Stimulated activated CD4-positive, alpha-beta T cell treated with anti-CD3 and anti-CD28 coated beads, Interleukin-15, amount 100 ng/mL, for 1 hour (primary cell): ENCODE measurements at places on chromosomes 2 and 18.

DNA sequence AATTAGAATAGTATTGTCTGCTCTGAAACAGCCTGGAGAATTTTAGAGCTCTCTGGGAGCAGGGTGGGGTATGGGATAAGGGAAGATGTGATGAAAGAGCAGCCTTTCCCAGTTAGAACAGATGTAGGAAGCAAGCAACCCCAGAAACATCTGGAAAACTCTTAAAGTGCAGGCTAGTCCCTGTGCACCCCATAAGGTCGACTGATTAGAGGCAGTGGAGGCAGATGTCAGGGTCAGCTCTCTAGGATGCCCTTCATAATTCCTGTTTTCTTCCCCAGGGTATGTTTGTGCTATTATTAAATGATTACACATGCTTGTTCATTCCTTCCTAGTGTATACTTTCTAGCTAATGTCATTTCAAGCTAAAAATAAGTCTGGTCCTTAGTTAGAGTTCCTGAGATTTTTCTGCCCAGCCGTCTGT is 41.7 kb downstream of the PTPRM start:
- DNase-seq: no peak

- no peak for DNase-seq
These were observed 24.3 kb downstream of the TRAPPC12 start for GRCh38 chr2:3403587-3404334.

DNA sequence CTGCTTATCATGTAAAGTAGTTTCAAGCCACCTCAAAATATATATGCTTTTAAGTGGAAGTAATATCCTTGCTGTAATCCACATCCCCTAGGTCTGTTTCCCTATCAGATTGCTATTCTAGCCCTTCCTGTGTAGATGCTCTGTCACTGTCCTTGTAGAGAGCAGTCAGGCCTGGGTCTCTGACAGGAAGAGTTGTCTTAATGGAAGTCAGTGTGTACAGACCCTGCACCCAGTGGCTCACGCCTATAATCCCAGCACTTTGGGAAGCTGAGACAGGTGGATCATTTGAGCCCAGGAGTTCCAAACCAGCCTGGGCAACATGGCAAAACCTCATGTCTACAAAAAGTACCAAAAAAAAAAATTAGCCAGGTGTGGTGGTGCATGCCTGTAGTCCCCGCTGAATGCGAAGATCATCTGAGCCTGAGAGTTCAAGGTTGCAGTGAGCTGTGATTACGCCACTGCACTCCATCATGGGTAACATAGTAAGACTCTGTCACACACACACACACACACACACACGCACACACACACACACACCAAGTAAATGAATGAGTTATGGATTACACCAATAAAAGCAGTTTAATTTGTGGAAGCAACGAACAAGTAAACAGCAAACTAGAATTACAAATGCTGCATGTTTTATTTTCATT is 70.2 kb upstream of the DSC1 start:
- DNase-seq: no peak

- no peak for DNase-seq
These were observed 187.5 kb downstream of the LTBP1 start for GRCh38 chr2:33134086-33134771.

DNA sequence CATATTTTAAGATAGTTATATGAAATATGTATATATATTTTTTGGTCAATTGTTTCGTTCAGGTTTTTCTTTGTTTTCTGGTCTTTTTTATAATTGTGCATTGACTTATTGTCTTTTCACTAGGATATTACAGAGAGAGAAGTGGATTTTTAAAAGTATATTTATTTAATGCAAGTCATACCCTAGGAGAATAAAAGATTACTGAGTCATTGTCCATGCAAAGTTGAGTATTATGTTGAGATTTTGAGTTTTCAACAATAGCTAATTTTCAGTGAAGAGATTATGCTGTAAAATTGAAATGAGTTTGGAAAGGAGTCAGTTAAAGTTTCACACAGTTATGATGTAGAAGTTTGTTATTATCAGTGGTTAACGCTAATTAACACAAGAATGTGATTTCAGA is 203.6 kb upstream of the SPRED2 start:
- no peak for DNase-seq

DNA sequence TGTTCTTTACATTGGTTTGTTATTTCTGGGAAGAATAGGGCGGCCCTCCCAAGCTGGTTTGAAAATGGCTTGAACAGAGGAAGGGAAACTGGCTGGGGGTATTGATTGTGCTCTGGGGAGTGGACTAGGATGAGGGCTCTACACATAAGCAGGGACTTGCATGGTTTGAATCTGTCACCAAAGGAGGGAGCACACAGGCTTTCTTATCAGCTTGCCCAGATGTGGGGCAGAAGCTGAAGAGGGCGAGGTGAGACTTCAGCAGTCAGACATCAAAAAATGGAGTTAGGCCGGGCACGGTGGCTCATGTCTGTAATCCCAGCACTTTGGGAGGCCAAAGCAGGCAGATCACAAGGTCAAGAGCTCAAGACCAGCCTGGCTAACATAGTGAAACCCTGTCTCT is 7.2 kb upstream of the RAB12 start:
- no peak for DNase-seq

DNA sequence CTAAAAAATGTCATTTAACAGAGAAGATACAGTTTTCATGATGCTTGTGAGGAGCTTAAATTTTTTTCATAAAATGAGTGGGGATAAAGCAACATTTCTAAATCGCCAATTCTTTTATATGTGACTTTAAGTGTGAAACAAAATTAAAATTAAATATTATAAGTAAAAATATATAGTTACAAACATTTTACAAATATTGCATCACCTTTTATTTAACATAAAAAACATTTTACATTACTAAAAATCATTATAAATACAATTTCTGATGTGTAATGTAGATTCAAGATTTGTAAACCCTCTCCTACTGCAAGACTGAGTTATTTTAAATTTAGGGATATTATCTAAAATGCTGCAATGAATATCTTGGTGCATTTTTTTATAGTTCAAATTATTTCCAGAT is 44.4 kb upstream of the GATA6 start:
- no peak for DNase-seq

- no peak for DNase-seq
These were observed 172 bp downstream of the PRKD3 start for GRCh38 chr2:37324536-37324785.

- DNase-seq: no peak
These were observed 195.5 kb downstream of the LDLRAD4 start for GRCh38 chr18:13414102-13414501.

GRCh38 chr2:119699016-119699606 is 20.1 kb downstream of the TMEM177 start:
- DNase-seq: no peak

DNA sequence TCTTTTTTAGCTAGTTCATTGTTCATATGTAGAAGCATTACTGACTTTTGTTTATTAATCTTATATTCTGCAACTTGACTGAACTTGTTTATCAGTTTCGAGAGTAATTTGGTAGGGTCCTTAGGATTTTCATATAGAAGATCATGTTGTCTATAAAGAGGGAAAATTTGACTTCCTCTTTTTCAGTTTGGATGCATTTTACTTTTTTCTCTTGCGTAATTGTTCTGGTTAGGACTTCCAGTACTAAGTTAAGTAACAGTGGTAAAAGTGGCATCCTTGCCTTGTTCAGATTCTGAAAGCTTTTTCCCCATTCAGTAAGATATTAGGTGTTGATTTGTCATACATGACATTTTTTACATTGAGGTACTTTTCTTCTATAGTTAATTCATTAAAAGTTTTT is 726.0 kb downstream of the KCNJ3 start:
- DNase-seq: no peak

DNA sequence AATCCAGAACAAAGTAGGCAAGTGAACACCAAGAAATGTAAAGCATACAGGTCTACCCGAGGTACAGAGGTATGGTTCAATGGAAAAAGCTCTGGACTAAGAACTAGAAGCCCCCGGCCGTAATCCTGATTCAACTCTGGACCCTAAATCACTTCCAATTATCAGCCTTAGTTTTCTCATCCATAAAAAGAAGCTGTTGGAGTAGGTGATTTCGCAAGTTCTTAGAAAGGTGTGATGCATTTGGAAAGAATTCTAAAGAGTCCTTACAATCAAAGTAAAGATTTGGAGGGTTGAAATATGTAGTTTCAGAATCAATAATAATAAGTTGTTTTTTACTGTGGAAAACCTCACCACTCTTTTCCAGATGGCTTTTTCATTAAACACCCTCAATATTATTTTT is 622.1 kb upstream of the ID2 start:
- no peak for DNase-seq

DNA sequence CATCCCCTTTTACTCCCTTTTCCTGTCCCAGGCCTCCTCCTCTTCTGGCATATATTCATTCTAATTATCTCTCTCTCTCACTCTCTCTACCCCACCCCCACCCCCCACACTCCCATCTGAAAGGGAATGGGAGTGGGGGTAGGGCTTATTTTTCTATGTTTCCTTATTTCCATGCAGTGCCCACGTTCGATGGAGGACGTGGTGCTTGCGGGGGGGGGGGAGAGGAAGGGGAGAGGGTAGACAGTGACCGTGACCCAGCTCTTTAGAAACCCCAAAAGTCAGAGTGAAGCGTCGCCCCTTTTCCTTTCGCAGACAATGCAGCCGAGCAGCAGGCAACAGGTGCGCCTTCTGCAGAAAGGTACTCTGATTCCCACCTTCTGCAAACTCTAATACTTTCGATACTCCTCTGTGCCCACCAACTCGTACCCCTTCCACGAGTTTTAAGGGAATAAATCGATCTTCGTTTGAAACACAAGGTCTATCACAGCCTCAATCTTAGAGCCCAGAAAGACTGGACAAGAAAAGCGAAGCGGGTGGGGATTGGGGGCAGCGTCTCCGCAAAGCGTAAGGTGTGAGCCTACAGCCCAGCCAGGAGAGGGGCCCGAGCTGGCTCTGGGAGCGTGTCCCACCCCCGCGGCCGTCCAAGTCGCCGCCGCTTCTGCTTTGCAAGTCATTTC is 891 bp upstream of the NR4A2 start:
- DNase-seq: no peak
